ENCODE measurements at places on chromosomes 12 and 14.

DNA sequence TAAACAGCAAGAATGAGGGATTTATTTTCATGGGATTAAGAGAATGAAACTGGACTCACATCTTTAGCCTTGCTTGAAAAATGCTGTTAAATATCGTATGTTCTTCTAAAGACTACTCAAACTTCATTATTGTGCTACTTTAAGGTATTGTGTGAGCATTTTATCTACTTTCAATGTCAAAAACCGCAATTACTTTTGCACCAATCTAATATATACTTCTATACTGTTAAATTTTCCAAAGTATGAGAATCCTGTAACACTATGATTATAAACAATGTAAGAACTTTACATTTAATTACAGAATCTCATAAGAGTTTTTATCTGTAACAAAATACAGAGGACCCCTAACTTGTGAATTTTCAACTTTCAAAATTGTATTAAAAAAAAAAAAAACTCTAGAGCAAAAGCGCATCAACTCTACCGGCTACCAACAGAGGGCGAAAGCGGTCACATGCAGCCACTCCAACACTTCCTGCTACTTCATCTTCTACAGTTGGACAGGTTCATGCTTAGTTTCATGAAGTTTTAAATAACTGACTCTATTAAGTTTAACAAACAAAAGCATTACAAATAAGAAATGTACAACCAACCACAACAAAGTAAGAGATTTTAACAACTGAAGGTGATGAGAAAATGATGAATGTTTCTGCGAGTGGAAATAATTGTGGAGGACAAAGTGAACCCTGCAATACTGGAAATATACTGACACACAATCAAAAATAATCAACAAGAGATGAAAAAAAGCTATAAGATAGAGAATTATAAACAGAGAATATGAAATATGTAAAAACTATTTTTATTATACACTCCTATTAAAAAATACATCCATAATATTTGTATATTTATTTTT is 210.9 kb downstream of the MED13L start:
- no peak for DNase-seq

DNA sequence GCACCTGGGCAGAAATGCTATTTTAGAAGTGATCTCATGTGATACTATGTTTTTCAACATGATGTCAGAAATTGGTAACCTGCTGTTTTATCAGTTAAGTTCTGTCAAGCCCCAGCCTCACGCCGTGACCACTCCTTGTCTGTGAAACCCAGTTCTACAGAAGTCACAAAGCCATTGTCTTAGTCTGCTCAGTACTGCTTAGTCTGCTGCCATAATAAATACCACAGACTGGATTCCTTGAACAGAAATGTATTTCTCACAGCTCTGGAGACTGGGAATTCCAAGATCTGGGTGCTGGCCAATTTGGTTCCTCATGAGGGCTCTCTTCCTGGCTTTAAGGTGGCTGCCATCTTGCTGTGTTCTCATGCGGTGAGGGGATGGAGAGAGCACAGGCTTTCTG is 176.9 kb downstream of the PRKCH start:
- DNase-seq: no peak

- no peak for DNase-seq
Measured at GRCh38 chr14:24443053-24443665, 583 bp upstream of the SDR39U1 start.

DNA sequence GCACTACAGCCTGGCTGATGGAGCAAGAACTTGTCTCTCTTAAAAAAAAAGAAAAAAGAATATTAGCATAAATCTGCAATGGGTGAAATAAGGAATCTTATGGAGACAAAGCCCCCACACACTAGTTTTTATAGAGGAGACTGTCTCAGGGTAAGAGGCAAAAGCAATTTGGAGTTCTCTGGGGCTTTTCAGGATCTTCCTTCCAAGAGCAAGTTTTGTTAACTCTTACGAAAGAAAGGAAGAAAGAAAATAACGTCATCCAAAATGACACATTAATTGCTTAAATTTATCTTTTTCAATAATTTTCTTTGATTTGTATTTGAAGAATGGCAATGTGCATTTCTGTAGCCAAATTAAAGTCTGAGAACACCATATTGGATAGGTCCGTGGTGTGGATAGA is 3.8 kb downstream of the PDE6H start:
- no peak for DNase-seq

DNA sequence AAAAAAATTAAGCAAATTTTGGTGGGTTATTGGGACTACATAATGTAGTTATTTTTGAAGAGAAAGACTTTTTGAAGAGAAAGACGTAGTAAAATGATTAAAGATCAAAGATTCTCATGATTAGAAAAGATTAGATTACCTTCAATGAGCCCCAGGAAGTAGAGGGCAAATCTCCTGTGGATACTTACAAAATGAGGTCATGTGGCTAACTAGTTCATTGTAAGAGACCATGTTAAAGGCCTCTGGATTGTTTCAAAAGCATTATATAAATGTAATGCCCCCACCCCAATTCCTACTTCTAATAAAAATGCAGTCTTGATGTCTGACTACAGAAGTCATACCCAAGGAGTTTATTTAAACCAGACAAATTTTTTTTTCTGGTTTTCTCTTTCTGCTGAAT is 93.3 kb downstream of the ERGIC2 start:
- no peak for DNase-seq

DNA sequence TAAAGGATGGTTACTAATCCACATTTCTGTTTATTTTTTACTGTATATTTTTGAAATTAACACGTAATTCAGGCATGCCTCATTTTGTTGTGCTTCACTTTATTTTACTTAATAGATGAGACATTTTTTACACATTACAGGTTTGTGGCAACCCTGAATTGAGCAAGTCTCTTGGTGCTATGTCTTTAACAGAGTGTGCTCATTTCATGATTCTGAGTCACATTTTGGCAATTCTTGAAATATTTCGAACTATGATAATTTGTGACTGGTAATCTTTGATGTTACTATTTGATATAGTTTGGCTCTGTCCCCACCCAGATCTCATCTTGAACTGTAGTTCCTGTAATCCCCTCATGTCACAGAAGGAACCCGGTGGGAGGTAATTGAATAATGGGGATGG is 1120.5 kb upstream of the FLRT2 start:
- DNase-seq: no peak

- no peak for DNase-seq
Measured at GRCh38 chr14:97065305-97066067, 268.3 kb downstream of the VRK1 start.

- DNase-seq: no peak
Measured at GRCh38 chr14:52110441-52111086, 41.7 kb upstream of the NID2 start.

DNA sequence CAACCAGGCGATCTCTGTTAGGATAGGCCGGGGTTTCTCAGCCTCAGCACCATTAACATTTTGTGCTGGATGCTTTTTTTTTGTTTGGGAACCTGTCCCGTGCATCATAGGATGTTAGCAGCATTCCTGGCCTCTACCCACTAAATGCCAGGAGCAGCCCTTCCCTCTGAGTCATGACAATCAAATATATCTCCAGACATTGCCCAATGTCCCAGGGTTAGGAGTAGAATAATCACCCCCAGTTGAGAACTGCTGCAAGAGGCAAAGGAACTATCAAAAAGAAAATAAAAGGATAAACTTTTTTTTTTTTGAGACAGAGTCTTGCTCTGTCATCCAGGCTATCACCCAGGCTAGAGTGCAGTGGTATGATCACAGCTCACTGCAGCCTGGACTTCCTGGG is 76.0 kb downstream of the ACACB start:
- DNase-seq: no peak

DNA sequence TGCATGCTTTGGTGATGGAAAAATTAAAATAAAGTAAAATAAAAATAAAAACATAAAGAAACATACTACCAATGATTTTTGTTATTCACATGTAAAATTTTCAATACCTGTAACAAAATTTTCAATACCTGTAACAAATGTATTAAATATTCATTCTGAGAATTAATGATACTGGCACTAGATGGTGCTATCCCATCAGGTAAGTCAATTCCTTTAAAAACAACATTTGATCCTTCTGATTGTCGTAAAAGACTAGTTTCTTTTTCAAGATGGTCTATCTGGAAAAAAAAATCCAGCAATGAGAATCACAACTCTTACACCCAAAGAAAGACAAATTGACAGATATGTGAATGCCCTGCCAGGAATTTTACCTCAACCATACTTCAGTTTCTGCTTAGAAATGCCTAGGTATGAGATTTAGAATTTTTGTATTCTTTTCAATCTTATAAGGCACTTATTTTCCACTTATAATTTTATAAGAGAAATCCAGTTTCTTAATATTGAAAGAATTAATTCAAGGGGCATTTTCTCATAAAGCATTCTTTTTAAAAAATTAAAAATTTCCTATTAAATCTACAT is 30.7 kb downstream of the CEP290 start:
- peak; percentile 46 for DNase-seq

DNA sequence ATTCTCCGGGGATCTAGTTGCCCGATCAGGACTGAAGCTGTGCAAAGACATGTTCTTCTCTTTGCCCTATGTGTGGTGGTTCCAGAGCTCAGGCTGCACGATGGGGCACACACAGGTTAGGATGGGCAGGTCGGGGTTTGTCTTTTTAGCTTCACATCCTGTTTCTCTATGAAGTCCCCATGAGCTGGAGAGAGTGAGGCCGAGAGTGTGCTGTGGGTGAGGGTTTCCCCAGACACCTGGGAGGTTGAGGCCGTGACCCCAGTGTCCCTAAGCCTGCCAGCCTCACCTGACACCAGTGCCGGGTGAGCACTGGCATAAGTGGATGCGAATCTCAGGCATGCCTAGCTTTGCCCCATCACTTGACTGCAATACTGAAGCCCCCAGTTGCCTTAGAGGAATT is 32.9 kb upstream of the IGF1 start:
- DNase-seq: no peak

GRCh38 chr14:60482743-60483142 is 3.1 kb downstream of the C14orf39 start:
- no peak for DNase-seq

DNA sequence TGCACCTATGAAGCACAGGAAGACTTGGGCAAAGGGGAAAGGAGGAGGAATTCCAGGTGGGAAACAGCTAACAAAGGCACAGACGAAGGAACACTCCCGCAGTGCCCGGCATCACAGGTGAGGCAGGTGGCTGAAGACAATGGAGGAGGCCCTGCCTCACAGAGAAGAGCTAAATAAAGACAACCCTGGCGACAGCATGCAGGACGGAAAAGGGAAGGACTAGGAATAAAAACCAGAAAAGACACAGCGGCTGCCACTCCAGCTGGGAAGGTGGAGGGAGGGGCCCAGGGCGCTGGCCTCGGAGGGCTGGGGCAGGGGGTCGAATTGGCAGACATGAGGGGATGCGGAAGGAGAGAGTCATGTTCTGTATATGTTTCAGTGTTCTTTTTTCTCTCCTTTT is 43.0 kb upstream of the ANO2 start:
- no peak for DNase-seq

GRCh38 chr12:103197725-103198388 is 240.4 kb downstream of the ASCL1 start:
- peak; percentile 29 for DNase-seq

GRCh38 chr14:84885061-84885460 is 644.9 kb upstream of the FLRT2 start:
- no peak for DNase-seq

DNA sequence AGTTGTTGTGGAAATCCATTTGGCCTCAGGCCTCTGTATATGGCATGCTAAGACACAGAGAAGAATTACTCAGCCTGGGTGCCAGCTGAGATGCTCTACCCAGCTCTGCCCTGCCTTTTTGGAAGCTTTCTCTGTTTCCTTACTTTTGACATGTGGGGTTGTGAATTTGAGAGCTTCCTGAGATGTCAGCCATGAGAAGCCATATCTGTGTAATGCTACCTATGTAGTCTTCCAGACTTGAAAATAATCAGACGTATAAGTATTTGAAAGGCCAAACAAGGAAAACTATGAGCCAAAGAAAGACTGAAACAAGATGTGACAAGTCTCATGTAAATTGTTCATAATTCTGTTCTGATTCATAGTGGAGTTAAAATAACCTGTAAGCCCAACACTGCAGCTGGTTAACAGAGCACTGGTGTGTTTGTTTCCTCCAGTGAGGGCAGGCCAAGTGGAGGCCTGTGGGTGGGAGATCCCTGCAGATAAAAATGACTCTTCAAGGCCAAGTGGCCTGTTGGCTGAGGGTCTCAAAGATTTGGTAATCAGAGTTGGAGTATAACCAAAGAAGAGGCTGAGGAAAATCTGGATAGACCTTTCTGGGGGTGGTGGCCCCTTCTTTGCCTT is 94.0 kb downstream of the TMX1 start:
- DNase-seq: no peak

- DNase-seq: no peak
Measured at GRCh38 chr12:103560604-103561101, 26.4 kb upstream of the STAB2 start.

DNA sequence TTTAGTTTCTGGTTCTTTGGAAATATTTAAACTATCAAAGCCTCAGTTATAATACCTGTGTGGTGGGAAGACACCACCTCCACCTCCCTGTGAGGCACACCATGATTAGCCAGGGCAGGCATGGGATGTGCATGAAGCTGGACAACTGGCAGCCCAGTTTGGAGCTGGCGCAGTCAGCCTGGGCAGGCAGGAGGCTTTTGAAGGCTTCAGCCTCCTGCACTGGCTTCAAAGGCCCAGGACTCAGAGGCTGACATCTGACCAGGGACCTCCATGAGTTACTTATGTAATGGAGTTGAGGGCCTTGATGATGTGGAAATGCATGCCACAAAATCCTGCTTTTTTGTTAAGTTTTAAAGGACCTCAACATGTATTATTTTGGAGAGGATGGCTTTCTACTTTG is 30.3 kb downstream of the C14orf132 start:
- no peak for DNase-seq

- no peak for DNase-seq
Measured at GRCh38 chr12:56040151-56040550, 1.6 kb upstream of the RPS26 start.

- no peak for DNase-seq
Measured at GRCh38 chr14:74459289-74459946, 33.4 kb upstream of the SYNDIG1L start.

DNA sequence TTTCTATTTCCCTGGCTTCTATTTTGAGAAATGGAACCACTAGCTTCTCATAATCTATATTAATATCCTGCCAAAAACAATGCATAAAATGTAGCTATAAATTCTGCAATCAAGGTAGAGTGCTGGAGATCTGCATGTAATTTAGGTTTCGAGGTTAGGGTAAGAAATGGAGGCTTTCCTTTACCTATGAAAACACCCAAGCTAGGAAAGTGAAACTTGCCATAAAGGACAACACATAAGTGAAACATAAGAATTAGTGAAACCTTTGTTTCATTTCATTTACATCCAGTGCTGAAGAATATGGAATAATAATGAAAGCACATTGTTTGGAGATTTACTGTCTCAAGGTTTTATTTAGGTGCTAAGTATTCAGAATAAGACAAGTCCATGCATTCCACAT is 9.7 kb downstream of the CLEC2A start:
- DNase-seq: no peak

- DNase-seq: no peak
Measured at GRCh38 chr14:75409316-75410205, 18.3 kb upstream of the JDP2 start.

GRCh38 chr12:118025168-118025567 is 8.7 kb downstream of the RFC5 start:
- DNase-seq: no peak

GRCh38 chr14:21081521-21082142 is 11.5 kb downstream of the ARHGEF40 start:
- DNase-seq: no peak

Measured in NCI-H2107 (cell line).